ENCODE measurements at places on chromosomes 5 and 9.
A peak's percentile ranks its signal among the peaks of the same experiment; 100 is the strongest.

DNA sequence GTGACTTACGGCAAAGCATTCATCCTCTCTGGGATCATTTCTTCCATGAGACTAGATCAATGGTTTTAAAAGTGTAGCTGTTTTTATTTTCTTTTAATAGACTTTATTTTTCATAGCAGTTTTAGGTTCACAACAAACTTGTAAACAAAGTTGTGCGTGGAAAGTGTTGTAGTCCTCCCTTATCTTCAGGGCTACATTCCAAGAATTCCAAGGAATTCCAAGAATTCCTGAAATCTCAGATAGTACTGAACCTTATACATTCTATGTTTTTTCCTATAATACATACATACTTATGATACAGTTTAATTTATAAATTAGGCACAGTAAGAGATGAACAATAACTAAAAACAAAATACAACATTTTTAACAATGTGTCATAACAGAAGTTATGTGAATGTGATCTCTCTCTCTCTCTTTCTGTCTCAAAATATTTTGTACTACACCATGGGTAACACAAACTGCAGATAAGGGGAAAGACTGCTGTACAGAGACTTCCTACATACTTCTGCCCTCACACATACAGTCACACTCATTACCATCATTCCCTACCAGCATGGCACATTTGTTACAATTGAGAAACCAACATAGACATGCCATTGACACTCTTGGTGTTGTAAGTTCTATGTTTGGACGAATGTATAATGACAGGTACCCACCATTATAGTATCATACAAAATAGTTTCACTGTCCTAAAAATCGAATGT is 1933.2 kb upstream of the WWC1 start:
- DNase-seq, result peak; percentile 4

DNA sequence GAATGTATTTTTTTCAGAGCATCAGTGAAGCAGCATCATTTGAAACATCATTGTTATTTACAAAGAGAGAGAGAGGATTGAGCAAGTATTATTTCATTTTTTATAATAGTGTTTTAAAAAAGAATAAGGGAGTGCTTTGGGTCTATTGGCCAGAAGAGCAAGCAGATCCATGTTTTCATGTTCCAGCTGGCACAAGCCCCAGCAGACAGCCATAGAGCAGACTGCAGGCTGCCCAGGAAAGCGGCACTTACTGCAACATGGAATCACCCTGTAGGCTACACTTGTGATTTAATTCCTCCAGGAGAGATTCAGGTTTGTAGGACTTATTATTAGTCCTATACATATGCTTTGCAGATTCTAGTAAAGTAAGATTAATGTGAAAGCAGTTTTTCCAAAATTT is 407.0 kb upstream of the GRAMD2B start:
- no peak for DNase-seq

GRCh38 chr5:151897896-151898295 is 26.8 kb downstream of the GLRA1 start:
- DNase-seq, result no peak

- no peak for DNase-seq
Measured at GRCh38 chr5:6087576-6087975, 290.8 kb downstream of the MED10 start.

GRCh38 chr9:71830153-71830552 is 61.8 kb upstream of the CEMIP2 start:
- DNase-seq, result no peak
